Karpas-422 (cell line): ENCODE measurements at places on chromosomes 2 and 18. TPM values are rescaled to one million over a fixed set of nuclear protein-coding genes. Genes with fewer than 3 reads are reported as not detected.

DNA sequence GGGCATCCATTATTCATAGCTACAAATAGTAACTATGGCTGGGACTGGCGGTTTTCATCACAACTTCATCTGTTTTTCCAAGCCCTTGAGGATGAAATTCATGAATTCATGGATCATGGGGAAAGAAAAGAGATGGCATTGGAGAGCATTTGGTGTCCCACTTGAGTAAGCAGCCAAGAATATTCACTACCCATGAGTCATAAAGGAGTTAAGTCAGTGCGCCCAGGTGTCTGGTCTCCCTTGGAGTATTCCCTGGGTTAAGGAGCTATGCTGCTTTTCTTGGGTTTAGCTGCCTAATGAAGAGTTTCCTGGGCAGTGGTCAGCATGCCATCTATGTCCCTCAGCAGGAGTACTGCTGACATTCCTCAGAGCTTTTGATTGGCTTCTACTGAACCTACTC is 21.3 kb upstream of the LDAH start:
- DNase-seq = no peak

Gene MC2R
- total RNA-seq = not detected in 2 replicates

Gene SMYD1
- total RNA-seq = not detected in 2 replicates

Gene RFTN2
- total RNA-seq = not detected in 2 replicates

Gene DTNA
- not detected in 2 replicates for total RNA-seq
